A549 treated with dexamethasone at 1 μM for 4 hours (cell line): ENCODE measurements at places on chromosomes 4 and X. TPM values are rescaled to one million over a fixed set of nuclear protein-coding genes. Genes with fewer than 3 reads are reported as not detected.

Gene ITGB1BP2
- 0.48 to 1.1 TPM (median 0.94 TPM) in 5 replicates for total RNA-seq

Gene TEX13C
- total RNA-seq = 0.01 to 0.04 TPM in 2 of 5 replicates, not detected in the others

Gene ARX
- 0.39 to 0.75 TPM (median 0.58 TPM) in 5 replicates for total RNA-seq

Gene POLR2B
- total RNA-seq = 66.0 to 75.2 TPM (median 68.3 TPM) in 5 replicates

Gene FAM47A
- total RNA-seq = not detected in 5 replicates
